ENCODE measurements at places on chromosomes 2 and 18.
A peak's percentile ranks its signal among the peaks of the same experiment; 100 is the strongest.

GRCh38 chr2:165547900-165548299, 78.4 kb downstream of the CSRNP3 start:
- DNase-seq = no peak

- DNase-seq = no peak
These were observed 1076.3 kb downstream of the RPIA start for GRCh38 chr2:89767572-89768435.

DNA sequence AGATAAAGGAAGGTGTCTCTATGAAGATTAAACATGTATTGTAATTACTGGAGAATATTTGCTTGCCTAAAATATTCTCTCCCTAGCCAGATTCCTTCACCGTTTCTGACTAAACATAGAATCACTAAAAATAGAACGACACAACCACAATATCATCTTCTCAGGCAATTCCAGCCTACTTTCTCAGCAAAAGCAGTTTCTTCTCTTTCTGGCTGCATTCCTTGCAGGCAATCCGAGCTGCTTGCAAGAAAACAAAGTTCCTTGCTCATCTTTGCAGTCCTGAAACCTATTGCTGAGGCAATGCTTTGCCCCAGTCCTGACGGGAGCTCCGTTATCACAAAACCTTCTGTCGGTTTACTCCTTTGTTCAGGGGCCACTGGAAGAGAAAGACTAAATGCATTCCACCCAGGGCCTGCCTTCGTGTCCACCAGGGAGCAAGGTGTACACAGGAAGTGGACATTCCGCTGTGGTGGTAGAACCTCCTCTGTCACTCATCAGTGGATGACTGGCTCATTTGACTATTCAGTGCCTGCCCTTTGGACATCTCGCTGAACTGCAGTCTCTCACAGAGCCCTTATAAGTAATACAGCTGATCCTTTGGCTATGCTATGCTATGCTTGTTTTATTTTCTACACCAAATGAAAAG, 239.2 kb upstream of the DOK6 start:
- no peak for DNase-seq

DNA sequence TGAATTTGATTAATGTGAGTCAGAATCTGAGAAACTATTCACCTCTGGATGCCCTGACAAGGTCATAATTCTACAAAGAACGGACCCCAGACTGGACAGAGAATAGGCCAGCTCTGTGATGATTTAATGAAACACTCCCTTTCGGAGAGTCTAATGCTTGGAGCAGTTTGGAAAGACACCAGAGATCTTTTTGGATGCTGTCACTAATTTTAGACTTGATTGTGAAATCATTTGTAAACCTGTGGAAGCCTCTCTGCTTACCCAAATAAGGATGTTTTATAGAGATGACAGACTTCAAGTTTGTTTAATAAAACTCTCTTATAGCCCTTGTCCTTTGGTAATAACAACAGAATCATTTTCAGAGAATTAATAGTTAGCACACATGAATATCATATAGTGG, 83.5 kb downstream of the MYL12B start:
- DNase-seq = no peak

- DNase-seq = peak; percentile 21
These were observed 68.3 kb upstream of the OTOS start for GRCh38 chr2:240208631-240209211.

DNA sequence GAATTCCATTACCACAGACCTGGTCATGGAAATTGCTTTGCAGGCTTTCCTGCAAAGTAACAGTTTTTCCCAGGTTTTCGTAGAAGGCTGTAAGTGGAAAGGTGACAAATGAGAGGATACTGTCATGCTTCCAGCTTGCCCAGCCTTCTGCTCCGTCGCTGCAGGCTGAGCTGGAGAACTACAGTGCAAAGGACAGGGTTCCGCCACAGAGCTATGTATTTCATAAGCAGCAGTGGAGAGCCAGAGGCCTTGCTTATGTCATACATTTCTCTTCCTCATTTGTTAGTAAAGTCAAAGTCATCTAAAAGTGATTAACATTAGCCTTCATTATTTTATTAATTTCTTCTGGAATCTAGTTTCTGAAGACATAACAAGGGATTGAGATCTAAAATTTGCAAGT, 72.9 kb upstream of the RBM44 start:
- DNase-seq = no peak

DNA sequence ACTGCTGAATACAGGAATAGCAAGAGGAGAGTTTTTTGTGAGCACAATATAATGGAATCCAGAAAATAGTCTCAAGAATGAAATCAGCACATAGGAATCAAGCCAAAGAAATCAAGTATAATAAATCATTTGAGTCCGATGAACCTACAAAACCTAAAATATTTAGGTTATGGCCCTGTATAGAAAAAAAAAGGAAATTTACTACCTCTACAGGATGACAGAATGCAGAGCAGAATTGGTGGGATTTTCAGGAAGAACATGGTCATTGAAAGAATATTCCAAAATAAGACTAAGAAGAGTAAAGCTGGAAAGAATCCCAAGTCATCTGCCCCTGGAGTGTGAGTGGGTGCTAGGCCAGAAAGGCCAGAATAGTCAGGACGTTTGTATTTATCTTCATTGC, 1041.2 kb upstream of the CDH2 start:
- DNase-seq = no peak

GRCh38 chr18:59376351-59376935, 17.4 kb upstream of the LMAN1 start:
- DNase-seq = no peak

DNA sequence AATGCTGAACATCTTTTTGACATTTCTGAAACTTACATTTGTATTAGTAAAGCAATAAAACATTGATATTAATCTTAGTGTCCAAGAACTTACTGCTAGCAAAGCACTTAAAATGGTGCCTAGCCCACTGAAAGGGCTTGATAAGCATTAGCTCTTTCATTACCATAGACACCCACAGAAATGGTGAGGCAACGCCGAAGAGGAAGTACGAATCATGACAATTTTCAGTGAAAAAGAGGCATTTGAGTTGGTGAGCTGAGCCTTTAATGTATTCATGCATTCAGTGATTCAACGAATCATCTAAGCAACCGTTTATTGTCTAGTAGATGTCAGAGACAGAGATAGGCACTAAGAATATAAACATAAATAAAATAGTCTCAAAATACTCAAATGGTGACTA, 101.1 kb downstream of the PIGN start:
- peak; percentile 53 for DNase-seq
